ENCODE measurements at places on chromosomes 5 and 9.

GRCh38 chr9:21432672-21433425 is 7.4 kb upstream of the IFNA1 start:
- DNase-seq: no peak

- no peak for DNase-seq
These were observed 79.7 kb upstream of the ICE1 start for GRCh38 chr5:5342784-5343183.

DNA sequence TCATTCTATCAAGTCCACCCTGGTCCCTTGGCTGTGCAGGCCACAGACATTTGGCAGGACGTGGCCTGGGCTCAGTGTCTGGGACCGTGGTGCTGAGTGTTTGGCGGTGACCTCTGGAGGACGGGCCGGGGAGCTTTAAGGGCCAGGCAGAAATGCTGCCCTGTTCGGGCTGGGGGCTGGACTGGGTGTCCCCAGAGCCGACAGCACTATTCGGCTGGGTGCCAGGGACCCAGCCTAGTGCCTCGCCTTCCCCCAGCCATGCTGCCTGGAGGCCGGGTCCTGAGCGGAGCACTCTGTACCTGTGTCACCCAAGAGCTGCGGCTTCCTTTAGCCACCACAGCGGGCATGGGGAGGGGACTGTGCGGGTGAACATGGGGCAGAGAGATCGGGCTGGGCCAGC is 40.4 kb downstream of the COL5A1 start:
- DNase-seq: no peak

- no peak for DNase-seq
These were observed 65.6 kb upstream of the ZNF622 start for GRCh38 chr5:16531063-16531648.

- DNase-seq: no peak
These were observed 54.0 kb downstream of the AOPEP start for GRCh38 chr9:94780516-94780950.

GRCh38 chr9:6433410-6433809 is 20.4 kb downstream of the UHRF2 start:
- no peak for DNase-seq

GRCh38 chr5:152170350-152170749 is 234.7 kb downstream of the NMUR2 start:
- DNase-seq: no peak

DNA sequence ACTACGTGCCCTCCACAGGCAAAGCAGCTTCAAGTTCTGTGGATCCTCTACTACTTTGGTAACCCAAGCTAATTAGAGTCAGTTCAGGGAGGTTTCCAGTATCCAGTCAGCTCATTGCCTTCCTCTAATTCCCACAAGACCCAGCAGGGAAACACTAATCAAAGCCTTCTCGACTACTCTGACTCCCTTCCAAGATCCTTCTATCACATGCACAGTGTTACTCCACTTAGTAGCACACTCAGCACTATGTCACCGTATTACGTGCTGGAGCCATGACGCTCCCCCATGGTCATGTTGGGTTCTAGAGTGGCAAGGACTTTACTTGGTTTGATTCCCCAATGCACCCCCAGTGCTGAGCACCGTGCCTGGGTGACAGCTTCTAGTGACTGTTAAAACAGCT is 53.0 kb downstream of the DCP2 start:
- no peak for DNase-seq

DNA sequence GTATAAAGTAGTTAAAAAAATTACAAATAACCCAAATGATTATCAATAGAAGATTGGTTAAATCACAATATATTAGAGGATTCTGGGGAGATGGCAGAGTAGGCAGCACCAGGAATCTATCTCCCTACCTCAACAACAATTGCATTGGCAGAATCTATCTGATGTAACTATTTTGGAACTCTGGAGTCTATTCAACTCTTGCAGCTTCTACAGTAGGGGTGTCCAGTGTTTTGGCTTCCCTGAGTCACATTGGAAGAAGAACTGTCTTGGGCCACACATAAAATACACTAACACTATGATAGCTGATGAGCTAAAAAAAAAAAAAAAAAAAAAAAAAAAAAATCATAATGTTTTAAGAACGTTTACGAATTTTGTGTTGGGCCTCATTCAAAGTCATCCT is 29.2 kb upstream of the ECM2 start:
- DNase-seq: no peak

DNA sequence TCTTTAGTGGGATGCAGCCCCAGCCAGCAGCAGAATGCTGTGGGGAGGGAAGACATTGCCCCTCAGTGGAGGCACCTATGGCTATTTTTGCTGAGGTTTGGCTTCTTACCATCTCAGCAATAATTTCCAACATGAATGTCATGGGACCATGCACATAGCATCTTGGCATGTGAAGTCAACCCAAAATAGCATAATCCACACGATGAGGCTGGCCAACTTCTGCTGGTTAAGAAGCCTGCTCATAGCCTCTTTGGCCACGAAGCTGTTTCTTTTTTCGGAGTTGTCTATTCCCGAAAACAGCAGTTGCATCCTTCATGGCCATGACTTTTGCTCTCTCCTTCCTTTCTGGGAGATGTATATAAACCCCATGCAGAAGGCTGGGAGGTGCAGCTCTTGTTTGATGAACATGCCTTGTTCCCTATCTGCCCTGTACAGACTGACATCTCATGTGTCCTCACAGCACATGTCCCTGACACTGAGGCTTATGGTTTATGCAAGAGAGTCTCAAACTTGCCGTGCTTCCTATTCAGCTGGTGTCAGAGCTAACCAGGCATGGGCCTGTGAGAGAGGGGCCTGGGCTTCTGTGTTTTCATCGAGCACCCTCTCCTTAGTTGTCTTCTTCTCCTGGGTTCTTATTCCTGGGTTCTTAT is 45.3 kb downstream of the SYK start:
- no peak for DNase-seq
